Stimulated activated CD4-positive, alpha-beta T cell treated with anti-CD3 and anti-CD28 coated beads, Interleukin-12 subunit alpha, Interleukin-12 subunit beta, amount 100 ng/mL, for 24 hours (primary cell): ENCODE measurements at places on chromosomes 4 and X.

- DNase-seq: no peak
Observed at GRCh38 chr4:102399021-102399420, 53.7 kb upstream of the SLC39A8 start.

GRCh38 chrX:23742174-23742696 is 841 bp downstream of the ACOT9 start:
- DNase-seq: no peak

- no peak for DNase-seq
Observed at GRCh38 chr4:26030260-26030667, 116.2 kb downstream of the SMIM20 start.

DNA sequence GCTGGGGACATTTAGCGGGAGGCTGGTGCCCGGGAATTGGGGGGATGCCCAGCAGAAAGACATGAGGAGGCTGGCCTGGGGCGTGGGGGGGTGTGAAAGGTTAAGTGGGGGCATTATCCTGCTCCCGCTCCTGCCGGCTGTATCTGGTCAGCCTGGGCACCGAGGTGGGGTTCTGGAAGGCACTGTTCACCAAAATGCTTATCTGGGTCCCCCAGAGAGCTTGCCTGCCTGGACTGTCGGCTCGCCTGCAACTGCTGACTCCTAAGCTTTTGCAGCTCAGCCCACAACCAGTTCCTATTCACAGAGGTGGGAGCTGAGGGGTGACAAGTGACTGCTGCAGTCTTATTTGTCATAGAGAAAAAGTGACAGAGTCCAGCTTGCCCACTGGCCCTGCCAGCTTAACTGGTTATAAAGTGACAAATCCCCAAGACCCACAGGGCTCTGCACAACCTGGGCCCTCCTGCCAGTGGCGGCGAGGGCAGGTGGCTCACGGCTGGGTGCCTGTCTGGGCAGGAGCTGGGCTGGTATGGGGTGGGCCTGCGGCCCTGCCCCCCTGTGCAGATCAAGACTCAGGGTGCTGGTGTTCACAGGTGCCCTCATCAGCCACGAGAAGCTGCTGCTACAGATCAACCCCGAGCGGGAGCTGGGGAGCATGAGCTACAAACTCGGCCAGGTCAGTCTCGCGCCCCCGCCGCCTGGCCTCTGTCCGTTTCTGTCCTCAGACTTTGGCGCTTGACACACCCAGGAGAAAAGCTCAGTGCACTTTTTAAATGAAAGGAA is 23.7 kb upstream of the MSANTD1 start:
- no peak for DNase-seq

DNA sequence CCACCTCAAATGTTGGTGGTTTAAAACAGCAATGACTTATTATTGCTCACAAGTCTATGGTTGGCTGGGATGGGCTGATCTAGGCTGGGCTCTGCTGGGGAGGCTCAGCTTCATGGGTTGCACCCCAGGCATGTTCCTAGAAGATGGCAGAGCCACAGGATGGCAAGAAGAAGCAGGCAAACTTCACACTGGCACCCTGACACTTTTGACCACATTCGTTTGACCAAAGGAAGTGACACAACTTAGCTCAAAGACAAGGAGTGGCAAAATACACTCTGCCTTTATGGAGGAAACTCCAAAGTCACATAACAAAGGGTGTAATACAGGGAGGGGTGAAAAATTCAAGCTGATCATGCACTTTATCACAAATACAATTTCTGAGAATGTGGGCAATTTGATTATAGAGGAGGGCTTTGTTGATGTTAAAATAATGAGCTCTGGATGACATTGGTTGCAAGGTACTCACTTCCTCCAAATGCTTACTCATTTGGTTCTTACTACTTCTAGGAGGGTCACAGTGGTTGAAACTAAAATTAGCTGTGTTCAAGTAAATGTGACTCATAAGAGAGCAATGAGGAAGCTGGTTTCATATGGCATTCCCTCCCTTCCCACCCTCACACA is 249.2 kb upstream of the RPS6KA3 start:
- DNase-seq: no peak
